ENCODE measurements at places on chromosomes 6 and 20.

- DNase-seq: no peak
Observed at GRCh38 chr6:100065348-100065747, 71.3 kb upstream of the MCHR2 start.

DNA sequence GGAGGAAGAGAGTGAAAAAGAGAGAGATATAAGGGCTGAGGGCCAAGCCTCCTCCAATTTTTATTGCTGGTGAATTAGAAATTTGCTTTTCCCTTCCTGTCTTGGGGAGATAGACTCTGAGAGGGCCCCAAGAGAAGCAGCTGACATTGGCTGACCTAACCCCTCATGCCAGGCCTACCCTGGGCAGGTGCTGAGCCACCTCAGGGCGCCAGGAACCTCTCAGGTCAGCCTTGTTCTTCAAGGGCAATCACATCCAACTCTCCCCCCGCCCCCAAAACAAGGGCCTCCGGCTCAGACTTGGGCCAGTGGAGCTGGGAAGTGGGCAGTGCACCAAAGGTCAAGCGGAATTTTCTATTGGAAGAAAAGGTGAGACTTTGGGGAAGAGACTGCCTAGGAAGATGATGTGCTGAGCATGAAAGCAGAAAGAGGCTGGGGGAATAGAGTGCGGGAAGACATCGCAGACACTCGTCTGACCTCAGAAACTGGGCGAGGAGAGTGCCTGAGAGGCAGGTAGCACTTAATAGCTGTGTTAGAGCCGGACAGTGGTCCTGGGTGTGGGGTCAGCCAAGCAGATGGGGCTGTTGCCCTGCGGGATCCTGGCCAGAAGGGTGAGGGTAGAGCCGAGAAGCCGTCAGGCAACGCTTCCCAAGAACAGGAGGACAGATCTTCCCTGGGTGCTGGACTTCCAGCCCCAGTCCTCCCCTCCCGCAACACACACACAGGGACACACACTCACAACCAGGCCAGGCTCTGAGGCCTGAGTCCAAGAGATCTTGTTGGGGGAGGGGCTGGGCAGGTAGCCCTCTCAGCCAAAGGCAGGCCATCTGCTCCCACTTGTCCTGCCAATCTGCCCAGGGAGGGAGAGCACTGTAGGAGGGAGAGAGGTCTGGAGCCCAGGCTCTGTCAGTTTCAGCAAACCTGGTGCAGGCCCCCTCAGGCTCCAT lies 3.7 kb upstream of the FASTKD5 start:
- no peak for DNase-seq

DNA sequence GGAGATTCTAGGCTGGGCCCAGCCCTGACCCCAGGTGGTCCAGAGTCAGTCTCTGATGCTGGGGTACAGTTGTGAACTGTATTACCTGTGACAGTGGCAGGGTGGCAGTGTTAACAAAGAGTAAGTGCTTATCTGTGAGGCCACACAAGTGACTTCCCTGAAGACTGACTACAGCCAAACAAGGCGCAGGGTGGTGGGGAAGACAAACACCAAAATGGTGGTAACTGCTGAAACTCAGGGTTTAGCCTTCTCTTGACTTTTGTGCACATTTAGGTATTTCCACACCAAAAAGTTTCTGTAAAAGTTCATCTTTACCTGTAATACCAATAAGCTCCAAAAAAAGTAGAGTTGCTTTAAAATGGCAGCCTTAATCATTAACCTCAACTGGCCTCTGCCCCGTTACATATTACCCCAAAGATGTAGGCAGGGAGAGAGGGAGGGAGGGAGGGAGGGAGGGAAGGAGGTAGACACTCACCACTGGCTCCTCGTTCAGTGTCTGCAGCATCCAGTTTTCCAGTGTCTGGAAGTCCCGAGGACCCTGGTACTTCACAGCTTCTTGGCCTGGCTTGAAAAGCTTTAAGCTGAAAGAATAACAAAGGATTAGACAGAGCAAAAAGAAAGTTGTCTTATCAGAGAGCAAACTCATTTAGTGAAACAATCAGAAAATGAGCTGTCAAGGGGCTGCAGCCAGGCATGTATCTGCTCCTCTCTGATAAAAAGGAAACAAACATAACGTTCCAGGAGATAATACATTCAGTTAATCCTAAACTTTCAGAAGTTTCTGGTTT lies 11.3 kb downstream of the TXNDC5 start:
- DNase-seq: no peak

DNA sequence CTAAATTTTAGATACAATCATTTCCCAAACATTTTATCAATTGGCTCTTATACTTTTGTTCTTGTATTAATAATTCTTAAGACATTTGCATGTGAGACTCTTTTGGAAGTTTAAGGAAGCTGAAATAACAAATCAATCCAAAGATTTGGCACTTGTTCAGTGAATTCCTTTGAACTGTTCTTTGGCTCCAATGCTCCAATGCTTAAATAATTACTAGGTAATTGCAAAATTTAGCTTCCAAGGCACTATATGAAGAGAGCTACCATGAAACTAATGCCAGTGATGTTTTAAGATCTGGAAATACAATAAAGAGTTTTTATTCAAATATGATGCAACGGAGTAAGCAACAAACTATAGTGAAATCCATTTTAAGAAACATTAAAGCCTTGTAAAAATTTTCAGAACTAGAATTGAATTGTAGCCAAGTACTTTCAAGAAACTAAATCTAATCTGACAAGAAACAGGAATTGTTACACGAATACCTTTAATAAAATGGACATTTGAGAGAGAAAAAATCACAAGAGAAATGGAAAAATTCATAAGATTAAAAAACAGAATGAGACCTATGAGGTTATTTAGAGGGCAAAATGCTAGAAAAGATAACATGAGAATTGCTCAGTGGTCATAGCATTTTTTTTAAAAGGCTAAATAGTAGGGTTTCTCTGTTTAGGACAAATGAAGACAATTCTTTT lies 43.6 kb upstream of the SMLR1 start:
- DNase-seq: no peak

DNA sequence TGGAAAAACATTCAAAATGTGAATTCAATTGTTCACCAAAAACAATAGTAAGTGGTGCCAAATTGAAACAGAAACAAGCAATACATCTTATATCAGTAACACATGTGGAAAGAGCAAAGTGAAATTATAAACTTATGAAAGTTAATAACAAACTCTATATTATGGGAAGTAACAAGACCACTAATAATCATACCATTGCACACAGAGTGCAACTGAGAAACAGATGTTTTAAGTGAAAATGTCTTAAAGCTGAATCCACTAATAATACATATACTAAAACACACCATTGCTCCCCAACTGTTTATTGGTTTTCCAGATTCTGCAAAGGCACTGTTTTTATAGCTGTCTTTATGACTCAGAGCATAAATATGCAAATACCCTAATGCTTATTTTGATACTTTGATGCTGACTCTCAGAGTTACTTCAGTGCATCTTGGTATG lies 292.3 kb downstream of the RFPL4B start:
- no peak for DNase-seq

GRCh38 chr6:41887331-41887751 lies 7.8 kb downstream of the USP49 start:
- DNase-seq: no peak

DNA sequence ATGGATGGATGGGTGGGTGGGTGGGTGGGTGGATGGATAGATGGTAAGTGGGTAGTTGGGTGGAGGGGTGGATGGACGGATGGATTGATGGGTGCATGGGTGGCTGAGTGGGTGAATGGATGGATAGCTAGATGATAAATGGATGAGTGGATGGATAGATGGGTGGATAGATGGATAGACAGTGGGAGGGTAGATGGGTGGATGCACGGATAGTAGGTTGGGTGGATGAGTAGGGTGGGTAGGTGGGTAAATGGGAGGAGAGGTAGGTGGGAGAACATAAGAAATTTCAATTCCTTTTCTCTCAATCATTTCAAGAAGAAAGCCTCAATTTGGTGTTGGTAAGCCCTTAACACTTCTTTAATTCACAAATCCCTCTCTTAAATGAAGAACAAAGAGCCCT lies 186.9 kb downstream of the PREX1 start:
- no peak for DNase-seq

DNA sequence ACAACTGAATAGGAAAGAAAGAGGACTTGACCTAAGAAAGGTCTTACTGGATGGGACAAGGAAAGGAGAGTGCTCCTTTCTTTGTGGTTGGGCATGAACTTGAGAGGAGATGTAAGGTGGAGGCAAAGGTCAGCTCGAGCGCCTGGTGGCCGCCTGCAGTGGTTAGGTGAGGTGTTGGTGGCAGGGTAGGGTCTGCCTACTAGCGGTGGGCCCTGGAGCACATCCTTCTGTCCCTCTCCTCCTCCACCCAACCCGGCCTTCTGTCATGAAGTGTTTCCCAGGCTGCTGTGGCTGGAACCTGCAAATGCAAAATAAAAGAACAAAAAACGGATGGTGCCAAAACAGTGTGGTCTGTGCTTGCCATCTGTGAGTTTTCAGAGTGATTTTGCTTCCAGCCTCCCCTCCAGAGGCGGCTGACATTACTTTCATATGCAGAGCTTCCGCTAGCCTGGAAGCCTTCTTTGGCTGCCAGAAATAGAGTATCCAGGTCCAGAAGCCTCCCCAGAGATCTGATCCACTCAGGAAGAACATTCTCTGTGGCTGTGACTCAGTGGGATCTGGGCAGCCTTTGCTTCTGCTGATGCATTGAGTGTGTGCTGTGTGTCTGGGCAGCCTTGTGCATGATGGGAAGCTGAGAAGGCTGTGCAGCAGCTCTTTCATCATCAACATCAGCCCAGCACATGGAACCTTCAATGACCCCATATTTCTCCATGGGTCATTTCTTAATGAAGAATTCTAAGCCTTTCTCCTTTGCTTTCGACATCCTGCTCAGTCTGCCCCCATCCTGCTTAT lies 79.8 kb upstream of the FAM184A start:
- DNase-seq: no peak

- no peak for DNase-seq
Observed at GRCh38 chr20:51445591-51445990, 96.9 kb downstream of the NFATC2 start.

DNA sequence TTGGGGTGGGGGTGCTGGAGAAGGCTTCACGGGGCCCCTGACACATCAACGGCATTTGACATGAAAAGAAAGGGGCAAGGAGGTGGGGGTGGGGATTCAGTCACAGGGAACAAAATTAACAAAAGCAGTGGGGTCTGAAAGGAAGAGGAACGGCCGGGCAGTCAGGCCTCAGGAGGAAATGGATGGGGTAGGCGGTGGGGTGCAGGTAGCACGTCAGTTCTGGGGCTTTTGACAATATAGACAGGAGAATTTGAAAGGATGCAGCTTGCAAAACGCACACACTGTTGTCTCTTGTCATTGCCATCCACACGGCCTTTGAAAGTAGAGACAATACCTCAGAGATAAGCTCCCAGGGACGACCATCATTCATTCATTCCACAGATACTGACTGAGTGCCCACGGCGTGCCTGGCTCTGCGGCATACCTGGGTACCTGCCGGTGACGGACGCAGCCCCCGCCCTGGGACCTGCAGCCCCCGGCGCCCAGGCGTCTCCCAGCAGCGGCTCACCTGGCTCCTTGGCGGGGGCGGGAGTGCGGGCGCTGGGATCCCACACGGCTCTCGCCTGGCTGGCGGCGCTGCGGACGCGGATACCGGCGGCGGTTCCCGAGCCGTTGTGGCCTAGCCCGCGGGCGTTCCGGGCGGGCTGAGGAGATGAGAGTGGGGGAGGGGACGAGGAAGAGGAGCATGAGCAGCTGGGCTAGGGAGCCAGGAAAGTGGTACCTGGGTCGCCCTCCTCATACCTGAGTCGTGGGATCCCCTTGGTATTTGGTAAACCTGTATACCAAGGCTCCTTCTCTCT lies at the start of gene SLC26A8:
Gene SLC26A8, minus strand, starts transcription at position 646 of the 800 bp plus-strand sequence. CDS start 4,934 bp downstream, outside the sequence.
- DNase-seq: peak; percentile 30

- no peak for DNase-seq
Observed at GRCh38 chr6:166512567-166512966, 73.9 kb downstream of the RAMACL start.

- DNase-seq: no peak
Observed at GRCh38 chr6:35014786-35015185, 125.7 kb downstream of the ANKS1A start.

DNA sequence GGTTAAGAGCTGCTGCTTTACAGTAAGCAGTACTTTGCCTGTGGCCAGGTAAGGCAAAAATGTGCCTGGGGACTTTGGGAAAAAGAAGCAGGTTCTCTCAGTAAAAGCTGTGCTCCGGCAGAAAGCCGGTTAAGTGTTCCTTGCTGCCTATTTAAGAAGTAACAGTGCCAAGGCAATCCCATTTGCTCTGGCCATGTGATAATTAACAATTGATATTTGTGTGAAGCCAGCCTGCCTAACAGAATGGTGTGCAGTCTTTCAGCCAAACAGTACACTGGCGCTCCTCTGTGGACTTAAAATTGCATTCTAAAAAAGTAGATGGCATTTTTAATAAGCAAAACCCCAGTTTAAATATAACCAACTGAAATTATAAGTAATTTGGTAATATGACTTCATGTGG lies 430.3 kb downstream of the PLCB1 start:
- no peak for DNase-seq

DNA sequence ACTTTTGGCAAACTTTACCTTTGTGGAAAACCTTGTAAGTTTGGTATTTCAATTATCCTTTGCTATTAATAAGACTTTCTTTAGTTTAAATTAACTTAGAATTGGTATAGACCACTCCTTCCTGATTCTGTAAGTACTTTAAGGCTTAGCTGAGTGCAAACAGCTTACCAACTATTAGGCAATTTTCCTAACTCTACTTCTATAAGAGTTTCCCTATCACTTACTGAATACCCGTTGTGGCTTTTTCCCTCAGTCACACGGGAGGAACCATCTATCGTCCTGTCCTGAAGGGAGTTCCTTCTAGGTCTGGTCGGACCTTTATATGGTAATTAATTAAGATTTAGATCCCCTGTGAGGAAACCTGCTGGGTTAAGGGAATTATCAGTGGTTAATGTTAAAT lies 9.6 kb downstream of the SLC35A1 start:
- no peak for DNase-seq

GRCh38 chr6:150521482-150521881 lies 78.2 kb upstream of the PLEKHG1 start:
- no peak for DNase-seq

DNA sequence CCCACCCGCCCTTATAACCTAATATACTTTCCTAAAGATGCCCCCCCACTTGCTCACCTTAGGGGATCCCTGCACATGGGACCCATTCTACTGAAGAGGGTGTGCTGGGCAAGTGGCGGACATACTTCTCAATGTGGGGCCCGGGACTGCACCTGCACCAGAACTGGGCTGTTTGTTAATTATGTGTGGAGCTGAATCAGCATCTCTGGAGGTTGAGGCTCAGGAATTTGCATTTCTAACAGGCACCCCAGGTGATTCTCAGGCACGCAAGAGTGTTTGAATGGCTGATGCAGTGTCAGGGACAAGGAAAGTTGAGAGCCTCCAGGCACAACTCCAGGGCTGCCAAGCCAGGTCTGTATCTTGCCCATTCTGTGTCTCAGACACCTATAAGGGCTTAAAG lies 8.9 kb upstream of the PTPRT start:
- DNase-seq: no peak
